Diencephalon (tissue), 1 donor: ENCODE measurements at places on chromosomes 5 and 9. TPM values are rescaled to one million over a fixed set of nuclear protein-coding genes. Genes with fewer than 3 reads are reported as not detected.

OLFML2A gene
- 2.3 TPM for total RNA-seq

SLC4A9 gene
- 0.23 TPM for total RNA-seq

YIPF5 gene
- 65.7 TPM for total RNA-seq

NR2F1-AS1 gene
- 82.4 TPM for total RNA-seq

LRRC70 gene
- 4.8 TPM for total RNA-seq

MSMP gene
- not detected for total RNA-seq

ACER2 gene
- 7.4 TPM for total RNA-seq

LURAP1L gene
- total RNA-seq: 4.6 TPM

PCDHB7 gene
- 8.5 TPM for total RNA-seq

PRR16 gene
- 6.5 TPM for total RNA-seq

C9orf50 gene
- 0.23 TPM for total RNA-seq
